ENCODE measurements at places on chromosomes 1 and 21. TPM values are rescaled to one million over a fixed set of nuclear protein-coding genes. Genes with fewer than 3 reads are reported as not detected.

DNA sequence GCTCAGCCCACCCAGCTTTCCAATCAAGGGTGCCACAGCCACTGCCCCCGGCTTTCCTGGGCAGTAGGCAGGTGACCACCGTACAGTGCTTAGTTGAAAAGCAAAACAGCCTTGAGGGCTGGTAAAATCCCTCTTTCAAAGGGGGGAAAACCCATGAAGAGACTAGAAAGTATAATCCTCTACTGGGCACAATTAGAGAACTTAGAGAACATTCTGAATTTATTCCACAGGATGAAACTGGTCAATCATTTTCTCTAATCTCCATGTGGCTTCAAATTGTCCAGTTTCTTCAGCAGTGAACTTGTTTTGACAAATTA is 15.3 kb upstream of the LRRC47 start:
- no peak for DNase-seq

DNA sequence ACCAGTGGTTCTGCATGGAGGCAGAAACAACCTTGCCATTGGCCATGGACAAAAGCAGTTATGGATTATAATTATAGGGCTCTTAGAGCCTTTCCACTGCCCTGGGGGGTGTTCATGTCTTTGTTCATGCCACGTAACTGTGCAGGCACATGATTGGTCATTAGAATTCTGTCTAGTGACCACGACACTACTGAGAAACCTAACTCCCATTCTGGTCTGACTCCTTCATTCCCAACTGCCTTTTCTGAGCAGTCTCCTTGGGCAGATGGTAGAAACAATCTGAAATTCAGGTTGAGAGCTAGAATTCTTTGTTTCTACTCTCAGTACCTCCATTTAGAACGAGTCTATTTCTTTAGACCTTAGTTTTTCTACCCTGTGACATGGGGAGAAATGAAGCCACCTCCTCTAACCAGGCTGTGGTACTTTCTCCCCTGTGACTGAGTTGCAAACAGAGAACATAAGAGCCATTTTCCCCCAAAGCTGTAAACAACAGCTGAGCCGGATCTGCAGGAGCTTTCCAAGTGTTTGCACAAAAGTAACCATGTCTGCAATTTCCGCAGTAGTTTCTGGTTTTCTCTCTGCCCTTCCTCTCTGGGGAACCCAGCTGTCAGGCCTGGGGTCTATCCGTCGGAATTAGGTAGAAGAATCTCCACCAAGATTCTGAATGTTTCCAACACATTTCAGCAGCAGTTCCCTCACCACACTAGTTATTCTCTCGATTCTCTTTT is 37.7 kb upstream of the IPO9 start:
- no peak for DNase-seq

EXO1 gene
- 11.5 TPM for total RNA-seq

GRCh38 chr1:205012391-205013140 is 30.4 kb upstream of the CNTN2 start:
- DNase-seq, result peak; percentile 56

DNA sequence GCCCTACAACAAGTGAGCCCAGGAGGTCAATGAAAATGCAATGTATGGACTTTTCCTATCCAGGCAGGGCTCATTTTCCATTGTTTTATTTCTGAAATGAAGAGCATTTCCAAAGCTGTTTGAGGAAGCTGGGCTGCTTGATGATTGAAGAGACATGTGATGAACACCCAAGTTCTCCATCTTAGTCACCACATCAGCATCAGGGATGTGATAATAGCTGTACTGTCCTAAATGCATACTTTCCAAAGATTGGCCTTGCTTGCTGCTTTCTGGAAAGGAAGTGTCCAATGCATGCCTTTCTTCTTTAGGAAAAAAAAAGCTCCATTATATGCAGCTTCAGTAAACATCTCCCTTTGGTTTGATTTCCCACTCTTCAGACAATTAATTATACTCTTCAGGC is 425.9 kb upstream of the RUNX1 start:
- no peak for DNase-seq

SPATA45 gene
- 1.3 TPM for total RNA-seq

- no peak for DNase-seq
Observed at GRCh38 chr1:110258734-110259133, 48.6 kb downstream of the KCNC4 start.

DNA sequence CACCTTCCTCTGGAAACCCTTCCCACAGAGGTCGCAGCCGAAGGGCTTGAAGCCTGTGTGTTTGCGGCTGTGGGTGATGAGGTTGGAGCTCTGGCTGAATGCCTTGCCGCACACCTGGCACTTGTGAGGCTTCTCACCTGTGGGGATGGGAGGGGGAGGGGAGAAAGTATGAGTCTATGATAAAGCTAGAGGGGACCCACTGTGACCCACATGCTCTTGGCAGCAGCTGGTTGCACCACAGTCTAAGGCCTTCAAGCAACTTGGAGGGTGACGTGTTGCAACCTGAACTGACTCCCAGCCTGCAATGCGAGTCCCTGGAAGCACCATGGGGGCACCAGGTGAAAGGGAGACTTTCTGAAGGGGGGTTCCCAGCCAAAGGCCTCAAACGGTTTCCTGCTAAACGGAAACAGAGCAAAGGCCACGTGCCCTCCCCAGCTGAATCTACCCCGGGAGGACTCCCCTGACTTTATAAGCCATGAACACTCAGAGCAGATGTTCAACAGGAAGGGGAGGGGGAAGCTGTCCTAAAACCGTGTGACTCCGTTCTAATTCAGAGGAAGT is 10.6 kb downstream of the GFI1 start:
- DNase-seq, result no peak

GRCh38 chr21:41868062-41868710 is 11.0 kb downstream of the PRDM15 start:
- DNase-seq, result no peak

- no peak for DNase-seq
Observed at GRCh38 chr1:67635055-67635809, 49.8 kb upstream of the GADD45A start.

TFB2M gene
- total RNA-seq, result 12.3 TPM

DNA sequence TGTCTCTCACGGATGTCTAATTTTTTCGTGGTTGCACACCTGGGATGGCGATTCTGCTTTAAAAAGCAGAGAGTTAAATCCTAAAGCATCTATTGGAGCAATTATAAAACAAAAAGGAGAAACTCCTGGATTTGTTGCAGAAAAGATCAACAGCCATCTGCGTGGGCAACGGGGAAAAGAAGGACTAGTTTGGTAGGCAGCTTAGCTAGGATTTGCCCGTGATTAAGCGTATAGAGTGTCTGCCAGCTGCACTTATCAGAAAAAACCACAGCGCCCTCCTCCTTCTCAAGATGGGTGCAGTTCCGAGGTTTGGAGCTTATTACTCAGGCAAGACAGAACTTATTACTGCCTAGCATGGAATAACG is 526 bp upstream of the SLC25A24 start:
- DNase-seq, result no peak

ADGRB2 gene
- total RNA-seq, result 11.9 TPM

GRCh38 chr1:60090655-60091054 is 17.1 kb upstream of the C1orf87 start:
- DNase-seq, result no peak

DNA sequence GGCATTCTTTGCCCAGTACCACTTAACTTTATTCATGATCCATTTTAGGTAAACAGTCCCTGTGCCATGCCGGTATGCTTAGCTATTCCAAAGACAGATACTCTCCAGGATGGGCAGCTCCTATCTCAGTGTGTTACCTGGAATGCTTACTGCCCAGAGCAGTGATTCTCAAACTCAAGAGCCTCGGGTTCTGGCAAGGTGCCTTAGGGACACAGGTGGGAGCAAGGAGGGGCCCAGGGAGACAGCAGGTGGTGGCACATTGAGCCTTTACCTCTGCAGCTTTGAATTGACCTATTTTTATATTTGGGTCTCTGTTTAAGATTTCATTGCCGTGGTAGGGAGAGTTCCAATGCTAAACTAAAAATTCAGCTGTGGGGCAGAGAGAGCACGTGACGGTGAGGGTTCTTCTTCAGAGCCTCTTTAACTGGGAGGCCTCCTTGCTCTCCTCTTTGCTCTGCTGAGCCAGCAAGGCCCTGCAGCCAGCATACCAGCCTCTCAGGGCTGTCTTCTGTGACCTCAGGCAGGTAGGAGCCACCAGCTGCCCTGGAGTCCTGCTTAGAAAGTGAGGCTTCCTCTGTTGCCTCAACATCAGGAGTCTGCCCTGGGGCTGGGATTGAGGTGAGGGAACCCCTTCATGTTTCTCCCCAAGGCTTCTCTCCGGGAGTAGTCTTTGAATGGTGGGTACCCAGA is 20.2 kb downstream of the PHGDH start:
- DNase-seq, result no peak

RAB42 gene
- total RNA-seq, result 1.3 TPM

- DNase-seq, result no peak
Observed at GRCh38 chr1:238537641-238538040, 646.9 kb upstream of the ZP4 start.

- no peak for DNase-seq
Observed at GRCh38 chr1:246161626-246162025, 345.5 kb downstream of the SMYD3 start.

GRCh38 chr1:114319418-114319817 is 165.7 kb upstream of the SYT6 start:
- DNase-seq, result no peak

BTBD19 gene
- total RNA-seq, result 43.4 TPM

DNA sequence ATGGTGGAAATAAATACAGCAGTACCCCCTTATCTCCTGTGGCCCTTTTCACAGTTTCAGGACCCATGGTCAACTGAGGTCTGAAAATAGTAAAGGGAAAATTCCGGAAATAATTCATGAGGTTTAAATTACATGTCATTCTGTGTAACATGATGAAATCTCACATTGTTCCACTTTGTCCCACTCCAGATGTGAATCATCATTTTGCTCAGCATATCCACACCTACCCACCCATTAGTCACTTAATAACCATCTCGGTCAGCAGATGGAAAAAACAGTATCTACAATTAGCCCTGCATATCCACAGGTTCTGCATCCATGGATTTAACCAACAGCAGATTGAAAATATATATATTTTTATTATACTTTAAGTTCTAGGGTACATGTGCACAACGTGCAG is 86.9 kb upstream of the GORAB start:
- no peak for DNase-seq

PDE9A gene
- 0.60 TPM for total RNA-seq

DNA sequence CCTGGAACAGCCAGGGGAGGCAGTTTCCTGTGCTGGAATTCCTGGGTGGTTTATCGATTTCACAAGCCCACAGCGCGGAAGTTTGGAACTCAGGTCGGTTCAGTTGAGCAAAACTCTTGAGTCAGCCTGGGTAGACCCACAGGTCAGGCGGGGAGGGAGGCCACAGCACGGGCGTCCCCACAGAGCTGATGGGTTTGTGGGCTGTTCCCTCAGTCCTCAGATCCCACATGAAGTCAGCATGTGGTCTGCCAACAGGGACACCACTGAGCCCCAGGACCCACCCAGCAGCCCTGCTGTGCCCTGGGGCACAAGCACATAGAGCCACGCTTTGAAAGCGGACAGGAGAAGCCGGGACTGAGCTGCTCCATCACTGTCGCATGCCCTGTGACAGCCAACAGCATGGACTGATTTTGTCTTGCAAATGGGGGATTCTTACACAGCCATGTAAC is 17.4 kb downstream of the BMP8A start:
- DNase-seq, result peak; percentile 56

DNA sequence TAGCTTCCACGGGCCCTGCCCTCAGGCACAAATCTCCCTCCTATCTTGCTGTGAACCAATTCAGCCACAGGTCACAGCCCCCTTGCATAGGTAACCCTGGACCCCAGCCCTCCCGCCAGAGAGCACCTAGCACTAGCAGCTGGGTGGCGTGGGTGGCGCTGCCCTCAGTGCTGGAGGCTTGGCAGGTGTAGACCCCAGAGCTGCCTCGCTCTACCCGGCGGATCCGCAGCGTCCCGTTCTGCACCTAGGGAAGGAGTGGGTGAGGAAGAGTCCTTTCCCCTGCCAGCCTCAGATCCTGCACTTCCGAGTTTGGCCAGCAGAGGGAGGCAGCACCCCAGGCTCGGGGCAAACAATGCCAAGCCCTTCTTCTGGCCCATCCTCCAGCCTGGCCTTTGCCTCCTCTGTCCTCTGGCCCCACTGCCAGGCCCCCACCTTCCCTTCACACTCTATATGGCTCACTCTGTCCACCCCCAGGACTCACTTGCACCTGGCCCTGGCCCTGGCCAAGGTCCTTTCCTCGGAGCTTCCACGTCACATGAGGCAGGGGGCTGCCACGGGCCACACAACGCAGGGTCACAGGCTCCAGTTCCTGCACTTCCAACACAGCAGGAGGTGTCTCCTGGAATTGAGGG is 9.0 kb downstream of the IGSF9 start:
- DNase-seq, result no peak

LINGO4 gene
- total RNA-seq, result not detected

GRCh38 chr1:193210996-193211395 is 24.6 kb upstream of the B3GALT2 start:
- DNase-seq, result no peak

DNA sequence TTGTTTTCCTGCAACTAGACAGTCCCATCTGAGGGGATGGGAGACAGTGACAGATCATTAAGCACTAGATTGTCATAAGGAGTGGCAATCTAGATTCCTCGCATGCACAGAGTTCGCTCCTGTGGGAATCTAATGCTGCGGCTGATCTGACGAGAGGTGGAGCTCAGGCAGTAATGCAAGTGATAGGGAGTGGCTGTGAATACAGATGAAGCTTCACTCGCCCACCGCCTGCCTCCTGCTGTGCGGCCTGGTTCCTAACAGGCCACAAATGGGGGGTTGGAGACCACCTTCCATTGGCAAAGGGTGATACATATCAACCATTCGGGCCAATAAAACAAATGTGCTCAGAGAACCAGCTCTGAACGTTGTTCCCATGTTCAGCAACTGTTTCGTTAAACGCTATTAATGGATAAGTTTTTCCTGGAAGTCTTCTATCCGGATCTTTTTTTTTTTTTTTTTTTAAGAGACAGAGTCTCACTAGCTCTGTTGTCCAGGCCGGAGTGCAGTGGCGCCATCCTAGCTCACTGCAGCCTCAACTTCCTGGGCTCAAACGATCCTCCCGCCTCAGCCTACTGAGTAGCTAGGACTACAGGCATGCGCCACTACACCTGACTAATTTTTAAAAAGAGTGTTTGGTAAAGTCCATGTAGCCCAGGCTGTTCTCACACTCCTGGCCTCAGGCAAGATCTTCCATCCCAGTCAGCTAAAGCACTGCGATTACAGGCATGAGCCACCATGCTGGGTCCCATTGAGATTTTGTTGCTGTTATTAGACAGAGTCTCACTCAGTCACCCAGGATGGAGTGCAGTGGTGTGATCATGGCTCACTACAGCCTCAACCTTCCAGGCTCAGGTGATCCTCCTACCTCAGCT is 8.7 kb upstream of the RSRP1 start:
- DNase-seq, result no peak

PTGS2 gene
- total RNA-seq, result 1.5 TPM

ZNF691 gene
- 7.6 TPM for total RNA-seq

All from chondrocyte (in vitro differentiated cells).